ENCODE measurements at places on chromosomes 4 and X.
A peak's percentile ranks its signal among the peaks of the same experiment; 100 is the strongest.

GRCh38 chr4:20422398-20422797 is 170.7 kb downstream of the SLIT2 start:
- peak; percentile 33 for DNase-seq

GRCh38 chr4:151099976-151100417 is 569 bp downstream of the RPS3A start:
- DNase-seq: no peak

DNA sequence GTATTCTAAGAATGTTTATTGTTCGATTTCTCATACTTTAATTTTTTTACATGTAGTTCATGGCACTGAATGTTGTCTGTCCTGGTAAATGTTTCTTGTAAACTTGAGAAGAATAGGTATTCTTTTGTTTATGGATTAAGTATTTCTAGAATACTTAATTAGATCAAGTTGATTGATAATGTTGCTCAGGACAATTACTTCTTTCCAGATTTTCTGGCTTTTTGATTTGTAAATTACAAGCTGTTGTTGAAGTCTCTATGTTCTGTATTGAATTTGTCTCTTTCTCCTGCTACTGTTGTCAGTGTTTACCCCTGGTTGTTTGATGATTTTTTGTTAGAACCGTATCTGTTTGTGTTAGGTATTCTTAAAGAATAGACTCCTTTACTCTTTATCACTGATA is 1720.9 kb upstream of the AGA start:
- no peak for DNase-seq

GRCh38 chr4:20219521-20219920 is 32.2 kb upstream of the SLIT2 start:
- DNase-seq: no peak

DNA sequence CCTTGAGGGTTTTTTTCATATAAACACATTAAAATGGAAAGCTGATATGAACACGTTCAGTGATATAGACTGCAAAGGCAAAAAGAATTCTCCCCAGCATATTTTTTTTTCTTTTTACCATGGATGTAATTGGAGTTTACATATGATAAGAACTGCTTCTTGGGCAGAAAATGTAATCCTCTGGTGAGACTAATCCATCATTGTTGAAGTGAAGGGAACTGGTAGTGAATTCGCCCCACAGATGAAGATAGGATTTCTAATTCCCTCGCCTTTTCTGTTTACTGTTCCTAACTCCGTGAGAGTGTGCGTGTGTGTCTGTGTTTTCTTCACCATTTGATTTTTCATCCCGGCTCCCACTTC is 88.9 kb downstream of the GPR143 start:
- DNase-seq: no peak

- no peak for DNase-seq
Observed at GRCh38 chr4:102543030-102543928, 42.1 kb downstream of the NFKB1 start.

DNA sequence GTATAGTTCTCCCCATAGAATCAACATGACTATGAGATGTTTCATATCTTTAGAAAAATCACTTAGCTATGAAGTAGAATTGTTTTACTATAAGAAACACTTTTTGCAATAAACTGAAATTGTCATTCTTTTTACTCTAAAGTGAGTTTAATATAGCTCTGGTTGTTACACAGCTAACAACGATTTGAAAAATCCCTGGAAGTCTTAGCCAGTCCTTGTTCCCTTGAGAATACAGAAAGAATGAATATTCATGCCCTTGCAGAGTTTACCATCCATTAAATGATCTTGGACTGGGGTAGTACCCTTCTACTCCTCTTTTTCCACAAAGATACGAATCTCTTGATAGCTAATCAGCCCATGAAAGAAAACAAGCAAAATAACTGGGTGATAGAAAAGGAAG is 141.8 kb downstream of the JADE1 start:
- no peak for DNase-seq

DNA sequence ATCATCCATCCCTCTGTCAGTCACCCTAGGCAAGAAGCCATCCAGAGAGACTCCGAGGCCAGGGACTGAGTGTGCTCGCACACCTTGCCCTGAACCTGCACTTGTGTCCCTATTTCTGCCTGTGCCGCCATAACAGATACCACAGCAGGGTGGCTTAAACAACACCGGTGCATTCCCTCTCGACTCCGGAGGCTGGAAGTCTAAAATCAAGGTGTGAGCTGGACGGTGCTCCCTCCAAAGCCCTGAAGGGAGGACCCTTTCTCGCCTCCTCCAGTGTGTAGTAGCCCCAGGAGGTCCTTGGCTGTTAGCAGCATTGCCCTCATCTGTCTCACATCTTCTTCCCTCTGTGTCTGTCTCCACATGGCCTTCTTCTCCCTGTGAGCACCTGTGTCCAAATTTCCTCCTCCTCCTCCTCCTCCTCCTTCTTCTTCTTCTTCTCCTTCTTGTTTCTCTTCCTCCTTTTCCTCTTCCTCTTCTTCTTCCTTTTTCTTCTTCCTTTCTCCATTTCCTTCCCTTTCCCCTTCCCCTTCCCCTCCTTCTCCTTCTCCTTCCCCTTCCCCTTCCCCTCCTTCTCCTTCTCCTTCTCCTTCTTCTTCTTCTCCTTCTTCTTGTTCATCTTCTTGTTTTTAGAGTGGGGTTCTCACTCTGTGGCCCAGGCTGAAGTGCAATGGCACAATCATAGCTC is 98.1 kb upstream of the ENPP6 start:
- no peak for DNase-seq

- no peak for DNase-seq
Observed at GRCh38 chrX:97494756-97495372, 611.2 kb downstream of the RPA4 start.

GRCh38 chr4:37503261-37503660 is 182.9 kb downstream of the RELL1 start:
- DNase-seq: no peak

DNA sequence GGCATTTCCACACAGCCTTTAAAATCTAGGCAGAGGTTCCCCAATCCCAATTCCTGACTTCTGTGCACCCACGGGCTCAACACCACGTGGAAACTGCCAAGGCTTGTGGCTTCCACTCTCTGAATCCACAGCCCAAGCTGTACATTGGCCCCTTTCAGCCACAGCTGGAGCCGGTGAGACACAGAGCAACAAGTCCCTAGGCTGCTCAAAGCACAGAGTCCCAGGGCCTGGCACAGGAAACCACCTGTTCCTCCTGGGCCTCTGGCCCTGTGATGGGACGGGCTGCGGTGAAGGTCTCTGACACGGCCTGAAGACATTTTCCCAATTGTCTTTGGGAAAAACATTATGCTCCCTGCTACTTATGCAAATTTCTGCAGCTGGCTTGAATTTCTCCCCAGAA is 500.0 kb downstream of the FSTL5 start:
- no peak for DNase-seq

DNA sequence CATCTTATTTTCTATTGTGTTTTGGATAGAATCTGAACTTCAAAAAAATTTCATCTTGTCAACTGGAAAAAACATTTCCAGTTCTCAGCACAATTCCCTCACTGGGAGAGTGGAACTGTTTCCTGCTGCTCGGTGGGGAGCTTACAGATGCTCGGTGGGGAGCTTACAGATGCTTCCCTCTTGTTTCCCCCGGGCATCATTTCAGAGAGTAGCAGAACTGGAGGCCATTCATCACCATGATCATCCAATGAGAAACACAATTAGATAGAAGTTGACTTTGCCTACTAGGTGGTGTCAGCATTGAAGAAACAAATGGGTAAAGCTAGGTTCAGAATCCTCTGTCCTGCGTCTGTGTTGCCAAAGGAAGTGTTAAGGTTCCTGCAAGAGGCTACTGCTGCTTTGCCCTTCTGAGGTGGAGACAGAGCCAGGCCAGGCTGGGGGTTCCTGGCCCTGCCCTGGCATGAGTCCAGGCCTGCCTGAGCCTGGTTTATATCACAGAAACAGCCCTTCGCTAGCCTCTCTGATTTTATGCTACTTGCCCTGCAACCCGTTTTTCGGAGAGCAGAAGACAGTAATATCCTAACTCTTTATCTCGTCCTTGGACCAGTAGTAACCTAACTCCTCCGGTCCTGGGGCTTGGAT is 70.6 kb downstream of the TAPT1 start:
- no peak for DNase-seq

DNA sequence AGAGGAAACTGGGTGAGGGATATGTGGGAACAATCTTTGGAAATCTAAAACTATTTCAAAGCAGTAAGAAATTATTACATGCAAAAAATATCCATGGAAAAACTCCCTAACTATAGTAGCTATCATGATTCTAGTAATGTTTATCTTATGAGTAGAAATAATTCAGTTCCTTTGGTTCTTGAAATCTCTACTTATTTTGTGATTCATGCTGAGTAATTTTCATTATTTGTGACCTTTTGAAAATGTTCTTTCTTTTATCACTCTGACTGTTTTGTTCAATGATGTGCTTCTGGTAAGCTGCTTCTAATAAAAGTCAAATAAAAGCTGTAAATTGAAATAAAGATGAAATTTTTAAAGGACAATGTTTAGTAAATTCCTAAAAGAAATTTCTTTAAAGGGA is 40.4 kb upstream of the MAGEB10 start:
- DNase-seq: no peak

DNA sequence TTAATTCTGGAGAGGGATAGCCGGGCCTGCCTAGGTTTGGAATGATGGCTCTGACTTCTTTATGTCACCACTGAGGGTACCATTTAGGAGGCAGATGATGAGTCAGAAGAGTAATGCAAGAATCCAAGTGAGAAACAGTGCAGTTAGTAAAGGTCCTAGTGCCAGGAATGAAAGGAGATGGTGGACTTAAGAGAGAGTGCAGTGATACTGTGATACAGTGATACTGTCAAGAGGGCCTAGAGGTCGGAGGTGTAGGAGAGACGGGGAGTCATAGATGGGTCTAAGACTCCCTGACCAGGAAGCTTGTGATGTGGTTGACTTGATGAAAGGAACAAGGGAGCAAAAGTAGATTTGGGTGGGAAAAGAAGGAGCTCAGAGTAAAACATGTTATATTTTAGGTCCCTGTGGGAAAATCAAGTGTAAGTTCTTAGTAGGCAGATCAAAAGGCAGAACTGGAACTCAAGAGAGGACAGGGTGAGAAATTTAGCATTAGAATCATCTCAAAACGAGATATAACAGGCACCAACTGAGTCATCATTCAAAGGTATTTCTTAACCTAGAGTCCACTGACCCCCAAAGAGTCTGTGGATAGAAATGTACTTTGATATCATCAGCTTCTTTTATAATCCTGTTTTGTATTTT is 85.0 kb downstream of the NFKB1 start:
- no peak for DNase-seq

GRCh38 chrX:120244735-120245498 is 5.7 kb upstream of the ZBTB33 start:
- peak; percentile 65 for DNase-seq

GRCh38 chrX:115940888-115941332 is 229.6 kb upstream of the AGTR2 start:
- peak; percentile 70 for DNase-seq

DNA sequence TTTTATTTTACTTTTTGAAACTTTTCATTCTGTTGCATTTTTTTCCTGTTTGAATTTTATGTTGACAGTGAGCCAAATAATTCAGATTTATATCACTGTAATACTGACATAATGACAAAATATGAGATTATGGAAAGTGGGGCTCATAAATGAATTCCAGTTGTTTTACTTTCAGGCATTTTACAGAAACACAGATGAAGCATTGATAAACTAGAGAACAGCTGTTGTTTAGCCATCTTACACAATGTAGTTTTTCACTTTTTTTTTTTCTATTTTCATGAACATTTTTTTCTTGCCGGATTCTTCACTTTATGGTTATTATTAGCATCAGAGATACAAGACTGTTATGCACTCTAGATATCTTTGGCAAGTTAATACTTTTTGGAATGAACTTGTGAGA is 91.7 kb upstream of the PAQR3 start:
- DNase-seq: no peak

GRCh38 chr4:109119852-109120251 is 182.6 kb downstream of the COL25A1 start:
- no peak for DNase-seq

DNA sequence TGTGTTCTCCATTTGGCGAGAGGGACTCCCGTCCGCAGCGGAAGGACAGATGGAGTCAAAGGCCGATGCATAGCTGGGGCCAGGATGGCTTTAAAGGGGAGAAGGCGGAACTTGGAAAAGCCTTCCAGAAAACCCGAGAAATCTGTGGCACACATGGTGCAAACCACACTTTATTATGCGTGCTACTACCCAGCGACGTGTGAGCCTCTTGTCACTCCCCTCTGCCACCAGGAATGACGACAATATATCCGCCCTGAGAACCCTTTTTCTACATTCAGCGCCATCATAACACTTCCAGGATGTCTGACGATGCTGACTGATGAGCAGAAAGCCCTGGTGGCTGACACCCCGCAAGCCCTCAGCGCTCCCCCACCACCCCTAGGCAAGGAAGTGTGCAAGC is 689 bp upstream of the DCHS2 start:
- no peak for DNase-seq

DNA sequence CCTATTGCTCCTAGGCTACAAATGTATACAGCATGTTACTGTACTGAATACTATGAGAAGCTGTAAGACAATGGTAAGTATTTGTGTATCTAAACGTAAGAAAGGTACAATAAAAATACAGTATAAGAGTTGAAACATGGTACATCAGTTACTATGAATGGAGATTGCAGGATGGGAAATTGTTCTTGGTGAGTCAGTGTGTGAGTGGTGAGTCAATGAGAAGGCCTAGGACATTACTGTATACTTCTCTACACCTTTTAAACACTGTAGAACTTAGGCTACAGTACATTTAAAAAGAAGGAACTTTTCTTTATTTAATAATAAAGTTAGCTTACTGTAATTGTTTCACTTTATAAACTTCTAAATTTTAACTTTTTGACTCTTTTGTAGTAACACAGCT is 2603.2 kb downstream of the PCDH7 start:
- DNase-seq: no peak
